ENCODE measurements at places on chromosomes 2 and 18.

DNA sequence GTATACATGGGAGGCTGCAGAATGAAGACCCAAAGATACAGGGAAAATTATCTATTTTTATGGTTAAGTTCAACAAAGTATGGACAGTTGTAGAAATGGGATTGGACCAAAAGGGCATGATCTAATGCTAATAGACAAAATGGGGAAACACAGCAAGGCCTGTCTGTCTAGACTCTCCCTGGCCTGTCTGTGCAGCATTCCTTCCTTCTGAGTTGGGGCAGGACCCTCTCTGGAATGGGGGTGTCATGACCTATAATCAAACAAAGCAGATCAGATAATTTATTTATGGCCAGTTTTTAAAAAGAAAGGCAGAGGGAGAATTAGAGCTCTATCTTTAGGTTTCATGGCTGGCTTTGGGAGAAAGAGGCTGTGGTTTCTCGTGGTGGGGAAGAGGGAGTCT, 104.4 kb downstream of the CTIF start:
- no peak for DNase-seq

GRCh38 chr2:84879584-84880394, 1.1 kb downstream of the TRABD2A start:
- no peak for DNase-seq

- DNase-seq = no peak
Measured at GRCh38 chr2:43340066-43340465, 113.7 kb upstream of the ZFP36L2 start.

GRCh38 chr18:62572456-62572855, 49.6 kb downstream of the ZCCHC2 start:
- no peak for DNase-seq

GRCh38 chr2:112137516-112138158, 548 bp upstream of the FBLN7 start:
- DNase-seq = no peak

DNA sequence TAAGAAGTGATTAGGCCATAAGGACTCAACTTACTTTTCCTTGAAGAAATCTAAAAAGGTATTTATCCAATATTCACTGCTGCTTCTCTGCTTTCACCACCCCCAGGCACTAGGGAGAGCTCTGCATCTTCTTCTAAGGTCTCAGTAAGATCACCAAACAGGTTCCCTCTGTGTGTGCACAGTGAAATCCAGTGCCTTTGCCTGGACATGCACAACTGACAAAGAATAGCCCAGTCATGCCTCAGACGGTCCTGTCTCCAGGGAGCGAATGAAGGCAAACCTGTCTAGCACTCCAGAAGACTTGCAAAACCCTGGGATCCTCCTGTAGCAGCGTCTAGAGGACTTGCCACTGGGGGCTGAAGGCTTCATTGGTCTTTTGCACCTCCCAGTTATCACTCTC, 344.5 kb upstream of the LRATD1 start:
- no peak for DNase-seq

DNA sequence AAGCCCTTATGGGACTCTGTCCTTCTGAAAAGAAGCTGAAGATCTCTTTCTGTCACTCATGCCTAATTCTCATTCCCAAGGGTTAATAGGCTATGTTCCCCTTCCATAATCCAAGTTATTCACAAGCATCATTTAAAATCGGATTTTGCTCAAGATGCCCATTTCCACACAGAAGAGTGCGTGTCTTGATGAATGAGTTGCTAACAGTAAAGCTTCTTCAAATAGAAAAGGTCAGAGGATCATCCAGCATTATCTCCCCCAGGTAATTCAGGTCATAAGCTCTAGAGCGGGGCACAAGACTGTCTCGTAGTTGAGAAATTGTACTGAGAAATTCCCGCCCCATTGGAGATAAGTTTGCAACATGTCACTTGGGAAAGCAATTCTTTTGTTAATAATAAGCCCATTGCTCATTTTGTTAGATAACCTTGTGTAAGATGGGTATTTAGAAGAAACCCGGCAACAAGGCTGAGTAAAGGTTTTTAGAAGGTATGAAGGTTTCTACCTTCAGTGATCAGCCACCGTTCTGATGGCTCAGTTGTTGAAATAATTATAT, 290.7 kb upstream of the EPAS1 start:
- no peak for DNase-seq

DNA sequence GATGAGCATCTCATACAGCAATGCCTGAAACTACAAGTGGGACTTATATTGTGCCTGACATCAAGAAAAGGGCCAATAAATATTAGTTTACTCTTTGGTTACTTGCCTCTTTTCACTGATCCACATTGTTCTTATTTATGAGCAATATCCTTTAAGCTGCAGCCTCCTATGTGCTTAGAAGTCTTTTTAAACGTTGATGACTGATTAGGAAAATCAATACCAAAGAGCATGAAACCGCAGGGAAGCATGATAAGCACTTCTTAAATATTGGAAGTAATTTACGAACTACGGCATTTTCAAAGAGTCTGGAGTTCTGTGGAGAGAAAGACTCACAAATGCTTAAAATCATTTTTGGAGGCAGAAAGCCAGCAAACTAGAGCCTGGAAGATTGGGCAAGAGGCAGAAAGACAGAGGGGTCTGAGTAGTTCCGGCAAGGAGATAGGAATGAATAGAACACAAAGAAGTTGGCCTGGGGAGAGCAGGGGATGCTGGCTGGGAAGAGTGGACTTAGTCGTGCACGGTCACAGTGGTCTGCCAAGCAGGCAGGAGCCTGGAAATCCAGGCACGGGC, 122.6 kb upstream of the NOSTRIN start:
- no peak for DNase-seq

- no peak for DNase-seq
Measured at GRCh38 chr2:241885946-241886643, 16.6 kb downstream of the RTP5 start.

GRCh38 chr2:150144546-150145298, 342.7 kb downstream of the RND3 start:
- DNase-seq = no peak
